Ecto neural progenitor cell (in vitro differentiated cells): ENCODE measurements at places on chromosomes 7 and 10.

GRCh38 chr10:95431900-95432342 lies 129.2 kb downstream of the SORBS1 start:
- DNase-seq, result no peak

DNA sequence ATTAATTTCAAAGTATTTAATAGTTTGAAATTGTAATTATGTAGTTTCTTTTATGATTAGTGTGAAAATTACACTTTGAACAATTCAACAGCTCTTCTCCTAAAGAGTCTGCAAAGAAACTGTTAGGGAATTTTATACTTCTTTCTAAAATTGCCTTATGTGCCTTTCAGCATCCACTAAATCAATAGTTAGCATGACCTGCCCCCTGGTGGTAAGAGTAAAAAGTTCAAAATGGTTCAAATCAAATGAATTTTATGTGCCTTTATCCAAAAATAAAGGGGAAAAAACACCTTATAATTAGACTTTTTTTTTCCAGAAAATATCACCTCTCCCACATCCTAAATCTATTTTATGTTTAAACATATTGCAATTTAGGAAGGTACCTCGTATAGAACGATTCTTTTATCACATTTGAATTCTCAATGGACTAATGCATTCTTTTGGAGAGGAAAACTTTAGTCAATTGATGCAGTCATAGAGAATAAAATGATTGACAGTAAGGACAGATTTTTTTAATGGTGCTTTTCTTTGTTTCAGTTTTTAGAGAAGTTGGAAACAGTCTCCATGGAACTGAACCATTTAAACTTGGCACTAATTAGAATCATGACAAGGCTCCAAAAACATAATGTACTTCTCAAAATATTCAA lies 163.7 kb downstream of the SEMA3D start:
- no peak for DNase-seq

- no peak for DNase-seq
These were observed 185.8 kb upstream of the NRP1 start for GRCh38 chr10:33520223-33520622.

DNA sequence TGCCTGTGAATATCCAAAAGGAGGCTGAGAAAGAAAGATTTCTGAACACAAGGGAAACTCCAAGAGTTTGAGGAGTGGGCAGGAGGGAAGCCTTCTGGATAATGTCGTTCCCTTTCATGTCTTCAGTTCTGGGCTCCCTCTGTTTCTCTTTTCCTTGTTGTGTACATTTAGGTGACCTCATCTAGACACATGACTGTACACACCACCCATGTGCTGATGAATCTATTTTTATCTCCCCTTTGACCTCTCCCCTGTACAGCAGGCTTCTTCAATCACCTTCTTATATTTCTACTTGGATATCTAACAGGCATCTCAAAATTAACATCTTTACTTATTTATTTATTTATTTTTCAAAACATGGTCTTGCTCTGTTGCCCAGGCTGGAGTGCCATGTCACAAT lies 363.1 kb downstream of the GATA3 start:
- DNase-seq, result no peak

DNA sequence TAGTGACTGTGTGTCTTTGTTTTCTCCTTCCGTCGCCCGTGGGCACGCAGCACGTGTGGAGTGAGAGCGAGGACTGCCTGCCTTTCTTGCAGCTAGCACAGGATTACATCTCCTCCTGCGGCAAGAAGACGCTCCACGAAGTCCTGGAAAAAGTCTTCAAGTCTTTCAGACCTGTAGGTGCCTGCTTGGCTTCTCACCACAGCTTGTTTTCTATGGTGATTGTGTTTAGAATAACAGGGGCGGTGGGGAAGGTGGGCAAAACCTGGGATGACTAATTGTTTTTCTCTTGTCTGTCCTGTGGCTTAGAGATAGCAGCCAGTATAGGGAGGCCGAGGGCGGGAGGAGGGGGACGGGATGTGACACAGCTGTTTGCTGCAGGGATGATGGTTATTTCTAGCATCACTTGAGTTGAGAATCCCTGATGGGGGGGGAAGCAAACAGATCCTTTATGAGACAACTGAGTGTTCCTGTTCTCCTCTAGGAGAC lies 11.4 kb downstream of the MTURN start:
- DNase-seq, result no peak

GRCh38 chr10:35822316-35822715 lies 180.2 kb upstream of the FZD8 start:
- DNase-seq, result peak; percentile 58

DNA sequence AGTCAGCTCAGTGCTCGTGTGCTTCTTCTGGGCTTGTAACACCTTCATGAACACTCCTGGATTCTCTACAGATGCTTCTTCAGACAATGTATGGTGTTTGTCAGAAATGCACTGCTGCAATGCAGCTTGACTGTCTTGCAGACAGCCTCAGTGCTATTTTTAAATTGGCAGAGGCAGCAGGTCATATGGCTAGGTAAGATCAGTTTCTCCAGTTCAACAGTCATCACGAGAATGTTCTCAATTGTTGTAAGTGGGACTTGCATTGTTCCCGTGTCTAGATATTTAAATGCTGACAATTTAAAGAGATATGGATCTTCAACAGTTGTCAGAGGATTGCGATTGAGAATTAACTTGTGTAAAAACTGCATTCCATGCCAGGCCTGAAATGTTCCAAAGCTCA lies 7.6 kb upstream of the ACBD5 start:
- DNase-seq, result no peak

GRCh38 chr7:56639173-56639746 lies 493.0 kb downstream of the ZNF479 start:
- no peak for DNase-seq

GRCh38 chr10:127021801-127022200 lies 116.6 kb downstream of the DOCK1 start:
- no peak for DNase-seq

DNA sequence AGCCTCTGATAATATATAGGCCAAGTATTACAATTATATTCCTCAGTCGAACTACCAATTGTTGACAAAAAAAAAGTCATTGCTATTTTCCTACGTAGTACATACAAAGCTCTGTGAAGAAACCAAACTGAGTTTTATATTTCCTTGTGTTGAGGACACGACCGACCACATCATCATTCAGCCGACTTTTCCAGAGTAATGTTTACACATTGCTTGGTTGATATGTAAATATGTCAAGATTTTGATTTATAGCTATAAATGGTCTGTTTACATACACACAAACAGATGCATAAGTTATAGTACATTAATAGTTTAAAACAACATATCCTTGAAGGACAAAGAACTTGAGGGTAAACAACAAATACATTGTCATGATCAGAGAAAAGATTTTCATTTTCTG lies 121.5 kb downstream of the CRPPA start:
- no peak for DNase-seq

DNA sequence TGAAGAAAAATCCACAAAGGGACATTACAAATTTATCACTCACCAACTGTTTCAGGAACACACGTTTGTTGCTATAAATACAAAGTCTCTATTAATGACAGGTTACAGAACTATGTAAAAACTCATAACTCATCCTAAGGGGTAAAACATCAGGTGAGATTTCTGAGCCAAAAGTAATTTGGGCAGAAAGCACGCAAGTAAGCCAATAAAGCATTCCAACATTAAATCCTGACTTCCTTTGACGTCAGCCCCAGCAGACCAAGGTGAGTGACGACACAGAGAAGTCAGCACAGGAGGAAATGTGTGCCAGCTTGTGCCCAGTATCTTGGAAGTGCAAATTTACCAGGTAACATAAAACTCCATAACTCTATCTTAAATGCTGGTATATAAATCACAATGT lies 45.7 kb downstream of the IMMP2L start:
- DNase-seq, result no peak

DNA sequence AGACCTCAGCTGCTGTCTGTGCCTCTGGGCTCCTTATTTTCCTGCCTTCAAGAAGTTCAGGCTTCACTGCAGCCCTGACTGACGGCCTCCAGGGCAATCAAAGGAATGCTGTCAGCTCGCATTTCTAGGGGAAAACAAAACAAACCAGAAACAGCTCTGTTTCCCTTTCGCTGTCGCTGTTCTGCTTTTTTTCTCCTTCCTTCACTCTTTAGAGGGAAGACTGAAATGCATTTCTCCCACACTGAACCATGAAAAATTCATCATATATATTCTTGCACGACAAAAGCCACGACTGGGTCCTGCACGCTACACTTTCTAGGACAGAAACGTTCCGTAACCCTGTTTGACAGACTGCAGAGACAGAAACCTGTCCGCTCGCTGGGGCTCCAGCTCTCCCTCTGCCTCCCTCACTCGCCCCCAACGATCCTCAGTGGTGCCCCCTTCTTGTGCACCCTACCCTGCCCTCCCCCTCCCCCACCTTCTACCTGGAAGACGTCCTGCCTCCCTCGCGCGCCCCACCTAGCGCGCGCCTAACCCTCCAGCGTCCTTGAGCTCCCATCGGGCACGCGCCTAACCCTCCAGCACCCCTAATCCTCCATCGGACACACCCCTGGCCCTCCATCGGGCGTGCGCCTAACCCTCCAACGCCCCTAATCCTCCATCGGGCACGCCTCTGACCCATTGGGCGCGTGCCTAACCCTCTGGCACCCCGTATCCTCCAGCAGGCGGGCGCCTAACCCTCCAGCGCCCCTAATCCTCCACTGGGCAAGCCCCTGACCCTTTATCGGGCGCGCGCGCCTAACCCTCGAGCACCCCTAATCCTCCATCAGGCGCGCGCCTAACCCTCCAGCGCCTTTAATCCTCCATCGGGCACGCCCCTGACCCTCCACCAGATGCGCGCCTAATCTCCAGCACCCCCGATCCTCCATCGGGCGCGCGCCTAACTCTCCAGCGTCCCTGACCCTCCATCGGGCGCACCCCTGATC lies 37.1 kb downstream of the SVOPL start:
- peak; percentile 70 for DNase-seq

GRCh38 chr10:29067161-29067560 lies 221.7 kb upstream of the LYZL1 start:
- DNase-seq, result no peak
